Nephron progenitor cell (in vitro differentiated cells): ENCODE measurements at places on chromosomes 1 and 21.
A peak's percentile ranks its signal among the peaks of the same experiment; 100 is the strongest.

DNA sequence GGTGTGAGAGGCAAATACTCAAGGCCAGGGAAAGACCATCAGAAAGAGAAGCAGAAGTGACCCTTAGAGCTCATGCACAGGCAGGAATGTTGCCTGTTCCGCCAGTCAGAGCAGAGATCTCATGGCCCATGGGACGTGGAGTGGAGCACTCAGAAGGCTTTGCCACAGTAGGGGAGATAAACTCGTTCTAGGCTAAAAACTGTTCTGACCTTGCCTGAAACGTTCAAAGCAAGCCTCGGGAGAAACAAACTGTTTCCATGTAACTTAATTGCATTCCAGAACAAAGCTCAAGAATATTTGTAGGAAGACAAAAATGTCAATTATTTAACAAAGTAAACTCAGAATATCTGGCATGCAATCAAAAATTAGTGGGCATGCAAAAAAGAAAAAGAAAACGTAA lies 20.7 kb upstream of the SLC19A1 start:
- no peak for DNase-seq

- DNase-seq = peak; percentile 13
Observed at GRCh38 chr1:28087614-28088167, 719 bp downstream of the EYA3 start.

- DNase-seq = no peak
Observed at GRCh38 chr1:1111516-1112236, 4.2 kb downstream of the C1orf159 start.

GRCh38 chr1:47522935-47523834 lies 85.3 kb downstream of the FOXD2 start:
- no peak for DNase-seq

DNA sequence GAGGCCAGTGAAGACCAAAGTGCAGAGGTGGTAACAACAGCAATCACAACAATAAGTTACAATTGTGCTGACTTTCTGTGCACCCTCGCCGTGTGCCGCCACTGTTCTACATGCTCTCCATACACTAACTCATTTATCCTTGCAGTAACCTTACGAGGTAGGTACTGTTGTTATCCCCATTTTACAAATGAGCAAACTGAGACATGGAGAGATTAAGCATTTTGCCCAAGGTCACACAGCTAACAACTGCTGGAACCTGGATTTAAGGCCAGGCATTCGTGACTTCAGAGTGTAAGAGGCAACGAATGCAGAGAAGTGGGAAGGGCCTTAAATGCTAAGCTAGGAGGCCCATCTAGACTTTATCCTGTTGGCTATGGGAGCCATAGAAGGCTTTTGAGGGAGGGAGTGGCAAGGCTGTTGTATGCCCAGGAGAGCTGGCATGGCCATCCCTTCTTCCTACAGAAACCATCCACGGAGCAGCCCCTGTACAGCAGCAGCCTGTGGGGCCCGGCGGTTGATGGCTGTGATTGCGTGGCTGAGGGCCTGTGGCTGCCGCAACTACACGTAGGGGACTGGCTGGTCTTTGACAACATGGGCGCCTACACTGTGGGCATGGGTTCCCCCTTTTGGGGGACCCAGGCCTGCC lies 36.6 kb downstream of the AZIN2 start:
- DNase-seq = no peak

DNA sequence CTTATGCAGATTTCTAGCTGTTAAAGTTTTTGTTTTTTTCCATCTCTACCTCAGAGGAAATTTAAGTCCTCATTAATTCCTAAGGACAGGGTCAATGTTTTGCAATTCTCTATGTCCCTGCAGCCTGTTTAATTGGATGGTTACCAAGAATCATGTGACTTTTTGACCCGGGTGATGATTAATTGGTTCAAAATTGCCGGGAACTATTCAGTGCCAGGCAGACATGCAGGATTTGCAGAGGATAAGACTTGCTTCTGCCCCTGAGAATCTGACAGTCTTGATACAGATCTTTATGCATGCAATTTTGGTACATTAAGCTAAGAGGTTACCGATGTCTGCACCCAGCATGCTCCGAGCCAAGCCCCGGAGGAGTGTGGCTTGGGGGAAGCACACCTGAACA lies 87.9 kb downstream of the PLPP3 start:
- no peak for DNase-seq

DNA sequence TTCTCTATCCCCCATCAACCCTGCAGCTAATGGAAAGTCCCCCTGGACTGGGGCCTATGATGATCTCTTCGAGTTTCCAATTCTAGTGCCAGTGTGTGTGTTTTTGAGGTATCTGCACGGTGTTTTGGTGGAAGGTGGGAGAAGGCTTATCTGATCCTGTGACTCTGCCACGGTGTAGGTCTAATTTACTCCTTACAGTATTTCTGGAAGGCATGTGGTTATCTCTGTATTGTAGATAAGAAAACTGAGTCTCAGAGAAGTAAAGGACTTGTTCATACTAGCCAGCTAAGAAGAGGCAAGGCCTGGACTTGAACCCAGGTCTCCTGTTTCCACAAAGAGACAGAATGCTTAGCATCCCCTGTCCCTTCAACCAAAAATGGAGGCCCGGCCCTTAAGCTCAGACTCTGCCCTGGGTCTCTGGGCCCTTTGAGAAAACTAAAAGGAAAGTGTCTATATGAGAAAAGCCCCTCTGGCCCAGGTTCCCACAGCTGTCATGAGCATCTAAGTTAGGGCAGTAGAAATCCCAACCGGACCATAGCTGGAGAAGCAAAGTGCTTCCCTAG lies 20.3 kb downstream of the RIMS3 start:
- DNase-seq = no peak

DNA sequence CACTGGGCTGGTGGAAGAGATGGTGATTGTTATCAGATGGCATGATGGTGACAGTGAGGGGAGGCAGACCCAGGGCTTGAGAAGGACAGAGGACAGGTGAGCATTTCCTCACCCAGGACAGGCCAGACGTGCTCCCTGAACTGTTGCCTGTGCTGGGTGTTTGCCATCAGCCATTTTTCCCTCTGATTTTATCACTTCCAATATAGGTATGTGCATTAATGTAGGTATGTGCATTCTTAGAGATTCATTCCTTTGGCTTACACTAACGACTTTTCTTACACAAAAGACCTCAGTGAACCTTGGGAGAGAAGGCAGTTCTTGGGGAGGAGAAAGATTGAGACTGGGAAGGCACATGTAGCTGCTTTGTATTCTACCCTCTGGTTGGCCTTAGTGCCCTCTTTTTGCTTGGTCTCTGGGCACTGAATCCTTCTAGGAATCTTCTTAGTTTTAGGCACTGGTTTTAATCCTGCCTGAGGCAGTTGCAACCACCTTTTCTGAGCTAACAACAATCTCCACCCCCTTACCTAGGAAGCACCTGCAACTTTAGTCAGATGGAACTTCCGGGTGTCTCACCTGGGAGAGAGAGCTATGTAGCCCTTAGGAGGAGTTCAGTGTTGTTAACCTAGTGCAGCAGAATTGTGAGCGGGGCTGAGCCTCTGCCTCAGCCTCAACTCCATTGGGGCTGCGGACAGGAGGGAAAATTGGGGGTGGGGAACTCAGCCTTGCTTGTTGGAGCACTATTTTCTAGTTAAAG lies 30.9 kb downstream of the C1orf116 start:
- no peak for DNase-seq

GRCh38 chr1:197733324-197733723 lies 42.0 kb downstream of the DENND1B start:
- DNase-seq = no peak

GRCh38 chr1:240528591-240528990 lies 83.4 kb downstream of the GREM2 start:
- peak; percentile 12 for DNase-seq

DNA sequence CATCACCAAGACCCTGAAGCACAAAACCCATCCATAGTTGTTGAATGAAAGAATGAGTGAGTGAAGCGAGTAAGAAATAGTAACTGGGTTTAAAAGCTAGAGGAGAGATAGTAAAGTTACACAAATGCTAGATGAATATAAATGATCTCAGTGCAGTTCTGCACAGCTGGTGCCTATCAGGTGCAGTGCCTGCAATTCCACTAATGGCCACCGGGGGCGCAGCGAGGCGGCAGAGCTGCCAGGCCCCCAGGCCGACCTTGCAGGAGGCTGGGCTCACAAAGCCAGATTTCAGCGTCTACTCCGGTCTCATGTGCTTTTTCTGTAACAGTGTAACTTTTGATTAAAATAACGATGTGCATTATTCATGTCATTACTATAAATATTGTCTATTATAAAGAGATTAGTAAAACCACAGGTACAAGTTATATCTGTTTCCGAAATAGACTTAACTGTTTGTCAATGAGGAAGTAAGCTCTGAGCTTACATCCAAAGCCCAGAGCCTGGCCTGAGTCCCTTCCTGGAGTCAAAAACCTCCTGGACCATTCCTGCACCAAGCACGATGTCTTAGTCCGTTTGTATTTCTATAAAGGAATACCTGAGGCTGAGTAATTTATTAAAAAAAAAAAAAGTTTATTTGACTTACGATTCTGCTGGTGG lies 477.6 kb downstream of the NPHP4 start:
- peak; percentile 91 for DNase-seq

DNA sequence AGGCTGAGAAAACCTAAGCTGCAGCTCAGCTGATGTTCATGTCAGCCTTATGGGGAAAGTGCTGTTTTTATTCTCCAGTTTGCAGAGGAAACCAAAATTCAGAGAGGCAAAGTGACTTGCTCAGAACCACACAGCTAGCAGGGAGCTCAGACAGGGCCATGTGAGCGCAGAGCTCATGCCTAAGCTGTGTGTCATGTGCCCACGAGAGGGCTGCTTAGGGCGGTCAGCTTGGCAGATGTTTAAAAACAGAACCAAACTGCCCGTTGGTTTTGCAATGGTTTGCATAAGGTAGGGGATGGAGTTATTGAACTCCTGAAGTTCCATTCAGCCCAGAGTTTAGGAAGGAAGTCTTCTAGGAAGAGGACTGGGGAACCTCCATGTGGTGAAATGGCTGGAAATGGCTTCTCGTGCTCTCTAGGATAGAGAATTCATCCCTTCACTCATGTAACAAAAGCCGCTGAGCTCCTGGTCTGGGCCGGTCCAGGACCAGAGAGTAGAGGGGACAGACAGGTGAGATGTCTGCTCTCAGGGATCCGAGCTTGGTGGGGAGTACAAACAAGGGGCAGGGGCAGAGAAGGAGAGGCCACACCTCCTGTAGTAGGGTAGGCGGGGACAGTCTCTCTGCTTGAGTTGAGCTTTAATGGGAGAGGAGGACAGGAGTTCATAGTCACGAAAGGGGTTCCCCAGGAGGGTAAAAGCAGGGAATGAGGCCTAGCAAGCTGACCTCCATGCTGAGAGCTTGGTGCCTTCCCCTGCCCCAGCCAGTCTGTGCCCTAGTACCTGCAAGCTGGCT lies 46.9 kb downstream of the ARHGEF10L start:
- DNase-seq = no peak

DNA sequence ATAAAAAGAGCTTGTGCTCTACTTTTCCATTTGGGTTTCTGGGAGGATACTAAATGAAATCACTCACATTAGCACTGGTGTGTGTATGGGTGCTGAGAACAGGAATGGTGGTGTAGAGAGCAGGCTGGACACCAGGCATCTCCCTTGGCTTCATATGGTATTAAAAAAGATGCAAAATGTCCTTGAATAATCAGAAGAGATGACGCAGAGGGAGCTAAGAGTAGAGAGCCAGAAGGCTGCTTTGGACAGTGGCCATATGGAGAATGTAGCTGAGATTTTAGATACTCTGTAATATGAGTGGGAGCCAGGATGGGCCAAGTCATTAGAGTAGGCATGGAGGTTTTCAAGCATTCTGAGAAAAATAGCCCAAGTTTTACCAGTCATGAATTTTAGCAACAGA lies 112.3 kb upstream of the ZRANB2 start:
- no peak for DNase-seq

- no peak for DNase-seq
Observed at GRCh38 chr1:12215118-12215961, 14.5 kb upstream of the VPS13D start.

DNA sequence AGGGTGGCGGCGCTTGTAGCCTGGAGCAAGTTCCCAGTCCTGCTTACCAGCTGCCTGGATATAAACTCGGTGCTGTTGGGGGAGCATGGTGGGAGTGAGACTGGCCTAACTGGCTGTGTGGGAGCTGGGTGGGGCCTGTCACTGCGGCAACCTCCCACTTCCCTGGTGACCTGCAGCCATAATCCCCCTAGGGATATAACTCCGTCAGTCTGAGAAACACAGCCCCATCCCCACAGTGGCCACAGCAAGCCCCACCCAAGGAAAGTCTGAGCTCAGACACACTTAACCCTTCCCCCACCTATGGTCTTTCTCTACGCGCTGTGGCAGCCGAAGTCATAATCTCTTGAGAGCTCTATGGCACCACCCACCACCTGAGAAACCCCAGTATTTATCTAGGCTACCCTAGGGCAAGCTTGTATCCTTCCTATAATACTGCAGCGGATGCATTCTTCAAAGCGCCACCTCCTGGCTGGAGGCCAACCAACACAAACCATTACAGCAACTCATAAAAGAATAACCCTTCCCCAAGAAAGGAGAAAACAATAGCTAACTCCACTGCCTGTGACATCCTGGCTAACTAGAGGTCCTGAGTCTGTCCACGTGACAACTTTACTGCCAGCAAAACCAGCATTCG lies 57.4 kb downstream of the ZNF648 start:
- no peak for DNase-seq

DNA sequence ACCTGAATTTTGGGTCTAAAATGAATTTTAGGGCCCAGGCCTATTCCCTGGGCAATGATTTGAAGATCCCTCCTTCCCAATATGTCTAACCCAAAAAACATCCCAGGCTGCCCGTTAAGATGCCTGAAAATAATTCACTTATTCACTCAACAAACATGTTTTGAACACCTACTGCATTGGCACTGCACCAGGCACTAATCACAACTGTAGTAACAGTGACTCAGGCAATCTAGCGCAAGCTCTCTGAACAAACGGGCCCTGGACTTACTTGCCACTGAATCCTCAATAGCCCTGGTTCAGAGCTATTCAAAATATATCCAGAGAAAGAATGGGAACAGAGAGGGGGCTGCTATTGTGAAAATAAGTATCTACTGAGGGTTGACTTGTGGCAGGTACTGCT lies 4.2 kb downstream of the CD244 start:
- DNase-seq = no peak

DNA sequence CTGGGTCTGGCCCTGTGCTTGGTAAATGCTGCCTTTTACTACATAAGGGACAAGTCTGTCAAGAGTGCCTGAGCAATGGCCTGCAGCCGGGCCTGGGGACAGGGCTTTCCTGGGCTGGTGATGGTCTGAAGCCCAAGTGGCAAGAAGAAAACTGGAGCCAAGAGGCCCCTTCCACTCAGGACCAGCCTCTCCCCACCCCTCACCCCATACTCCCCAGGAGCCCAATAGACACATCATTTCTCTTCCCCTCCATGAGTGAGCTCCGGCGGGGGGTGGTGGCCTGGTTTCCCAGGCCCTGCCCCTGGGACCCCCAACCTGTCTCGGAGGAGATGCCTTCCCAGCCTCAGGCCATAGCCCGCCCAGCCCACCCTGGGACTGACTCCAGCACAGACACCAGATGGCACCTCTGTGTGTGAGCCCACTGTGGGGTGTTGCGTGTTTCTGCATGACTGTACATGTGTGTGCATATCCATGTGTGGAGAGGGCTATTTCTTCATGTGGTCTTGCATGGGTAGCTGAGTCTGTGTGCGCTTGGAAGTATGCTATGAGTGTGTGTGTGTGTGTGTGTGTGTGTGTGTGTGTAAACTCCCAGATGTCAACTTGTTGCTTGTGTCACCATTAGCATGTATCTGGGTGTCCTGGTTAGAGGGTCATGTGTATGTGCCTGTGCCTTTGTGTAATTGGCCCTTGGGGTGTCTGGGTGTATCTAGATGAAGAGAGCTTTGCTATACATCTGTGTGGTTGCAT lies 14.3 kb upstream of the LRP8 start:
- DNase-seq = no peak

- DNase-seq = no peak
Observed at GRCh38 chr1:70947835-70948234, 99.8 kb downstream of the PTGER3 start.

- no peak for DNase-seq
Observed at GRCh38 chr1:81493102-81493869, 307.4 kb upstream of the ADGRL2 start.
